ENCODE measurements at places on chromosomes 1 and 21.

- DNase-seq, result no peak
These were observed 68.5 kb downstream of the CRB1 start for GRCh38 chr1:197336571-197336970.

- DNase-seq, result no peak
These were observed 65.0 kb downstream of the PRSS38 start for GRCh38 chr1:227880342-227880924.

- DNase-seq, result no peak
These were observed 55.3 kb upstream of the GPR37L1 start for GRCh38 chr1:202067188-202067974.

GRCh38 chr1:89633800-89634625 is 1.1 kb downstream of the LRRC8C start:
- no peak for DNase-seq

DNA sequence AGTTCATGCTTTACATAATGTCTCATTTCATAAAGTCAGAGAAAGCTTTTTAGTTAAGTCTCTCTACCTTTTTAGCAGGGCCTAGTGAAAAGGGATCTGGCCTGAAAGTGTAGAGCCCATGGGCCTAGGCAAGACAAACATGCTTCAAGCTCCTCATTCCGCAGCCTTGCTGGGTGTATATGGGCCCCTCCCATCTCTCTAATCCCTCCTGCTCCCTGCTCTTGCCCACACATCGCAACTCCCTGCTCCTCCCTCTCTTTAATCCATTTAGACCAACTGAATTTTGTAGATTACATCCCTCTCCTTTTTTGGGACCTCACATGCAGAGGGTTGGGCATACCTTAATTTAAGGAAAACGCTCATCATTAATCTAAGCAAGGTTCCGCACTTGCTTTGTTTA is 42.3 kb upstream of the CCDC190 start:
- DNase-seq, result no peak

GRCh38 chr21:41727784-41728763 is 38.8 kb downstream of the RIPK4 start:
- DNase-seq, result no peak

DNA sequence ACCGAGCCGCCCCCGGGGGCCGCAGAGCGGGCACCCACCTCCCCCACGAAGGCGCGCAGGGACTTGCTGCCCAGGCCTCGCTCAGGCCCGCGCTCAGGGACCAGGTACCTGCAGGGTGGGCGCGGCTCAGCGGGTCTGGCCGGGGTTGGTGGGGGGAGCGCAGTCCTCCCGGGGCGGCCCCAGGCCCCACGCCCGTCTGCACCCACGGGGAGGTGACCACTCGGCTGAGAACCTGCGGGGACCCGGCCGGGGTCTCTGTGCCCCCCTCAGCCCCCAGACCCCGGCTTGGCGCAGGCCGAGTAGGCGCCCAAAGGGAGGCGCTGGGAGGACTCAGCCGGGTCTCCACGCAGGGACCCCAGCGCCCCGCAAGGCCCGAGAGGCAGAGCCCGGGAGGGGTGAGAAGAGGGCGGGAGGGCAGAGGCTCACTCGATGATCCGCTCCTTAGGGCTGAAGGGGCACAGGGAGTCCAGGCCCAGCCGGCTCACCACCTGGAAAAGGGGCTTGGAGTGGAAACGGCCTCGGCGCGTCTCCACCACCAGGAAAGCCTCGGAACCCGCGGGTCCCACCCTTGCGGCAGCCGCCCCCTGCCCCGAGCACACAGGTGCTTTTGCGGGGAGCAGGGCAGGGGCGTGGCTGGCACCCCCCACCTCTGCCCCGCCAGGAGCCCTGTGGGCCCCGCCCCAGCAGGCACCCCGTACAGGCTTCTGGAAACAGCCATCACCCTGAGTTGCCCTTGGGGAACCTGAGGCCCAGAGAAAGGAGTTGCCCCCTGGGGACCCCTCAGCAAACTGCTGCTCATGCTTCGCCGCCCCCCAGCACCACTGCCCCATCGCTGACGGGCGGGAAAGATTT is 9.3 kb downstream of the FTCD start:
- no peak for DNase-seq

- no peak for DNase-seq
These were observed 270.2 kb downstream of the DISC1 start for GRCh38 chr1:231896806-231897205.

DNA sequence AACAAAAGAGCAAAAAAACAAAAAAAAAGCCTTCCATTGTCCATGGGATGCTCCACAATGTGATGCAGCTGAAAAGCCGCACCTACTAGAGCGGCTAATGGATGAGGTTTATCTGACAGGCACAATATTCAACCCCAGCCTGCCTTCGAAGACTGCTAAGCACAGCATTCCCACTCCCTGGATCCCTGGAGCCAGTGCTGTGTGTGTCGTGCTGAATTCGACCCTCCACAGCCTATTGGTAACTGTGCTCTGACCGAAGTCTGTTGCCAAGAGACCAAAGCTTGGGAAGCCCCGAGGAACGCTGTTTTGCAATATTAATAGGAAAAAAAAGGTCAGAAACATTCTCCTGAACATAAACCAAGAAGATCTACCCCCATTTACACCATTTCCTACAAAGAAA is 57.2 kb upstream of the PUM1 start:
- DNase-seq, result no peak

- DNase-seq, result no peak
These were observed 3.2 kb downstream of the GJC2 start for GRCh38 chr1:228152918-228153258.

DNA sequence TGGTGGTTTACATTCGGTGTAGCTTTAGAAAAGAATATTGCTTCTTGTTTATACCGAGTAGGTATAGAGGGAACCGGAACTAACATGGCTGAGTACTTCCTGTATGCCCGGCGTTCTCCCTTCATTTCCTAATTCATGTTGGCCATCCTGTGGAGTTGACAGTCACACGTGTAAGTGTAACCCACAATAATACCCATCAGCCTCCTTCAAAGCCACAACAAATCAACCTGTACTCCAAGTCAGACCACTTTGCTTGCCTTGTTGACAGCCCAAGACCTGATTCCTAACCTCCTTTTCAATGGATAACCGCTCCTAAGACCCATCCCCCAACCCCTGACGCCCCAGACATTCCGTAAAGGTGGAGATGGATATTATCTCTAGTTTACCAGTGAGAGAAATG is 42.1 kb downstream of the UBE2U start:
- no peak for DNase-seq

Measured in central memory CD8-positive, alpha-beta T cell (primary cell).